Putamen (tissue), 1 donor: ENCODE measurements at places on chromosomes 4 and X.
A peak's percentile ranks its signal among the peaks of the same experiment; 100 is the strongest.

- no peak for DNase-seq
These were observed 386.4 kb upstream of the RPS6KA3 start for GRCh38 chrX:20653070-20653469.

DNA sequence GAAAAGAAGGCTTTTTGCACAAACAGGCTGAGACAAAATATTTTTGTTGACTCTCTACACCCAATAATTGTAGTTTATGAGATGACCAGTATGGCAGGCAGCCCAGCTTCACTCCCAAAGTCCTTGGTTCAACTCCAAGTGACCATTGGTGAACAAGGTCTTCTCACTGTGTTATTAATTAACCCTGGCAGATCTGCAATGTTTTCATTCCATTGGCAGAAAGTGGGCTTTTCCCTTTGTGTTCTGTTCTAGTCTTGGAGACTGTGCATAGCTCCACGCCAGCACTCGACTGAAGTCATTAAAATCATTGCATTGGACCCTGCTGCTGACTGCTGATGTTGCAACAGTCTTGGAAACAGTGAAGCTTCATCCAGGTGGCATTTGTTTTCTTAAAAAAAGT is 277.3 kb upstream of the HAND2 start:
- DNase-seq = peak; percentile 17

- no peak for DNase-seq
These were observed 43.7 kb downstream of the TASL start for GRCh38 chrX:30533835-30534234.

- no peak for DNase-seq
These were observed 57.5 kb downstream of the PCDH18 start for GRCh38 chr4:137474711-137475301.

DNA sequence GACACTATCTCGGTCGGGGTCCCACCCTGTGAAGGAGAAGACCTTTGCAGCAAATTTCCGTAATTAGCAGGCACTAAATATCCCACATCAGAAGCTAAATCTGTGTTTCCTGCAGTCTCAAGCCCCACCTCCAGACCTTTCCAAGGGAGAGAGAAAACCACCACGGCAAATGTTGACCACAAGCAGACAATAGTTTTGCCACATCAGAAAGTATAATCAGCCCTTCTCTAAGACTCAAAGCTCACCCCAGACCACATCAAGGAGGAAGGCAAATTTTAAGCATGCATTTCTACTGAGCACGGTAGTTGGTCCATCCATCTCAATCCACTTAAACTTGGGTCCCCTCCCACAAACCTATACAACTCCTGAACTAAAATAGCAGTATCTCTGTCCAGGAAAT is 398.5 kb downstream of the GPM6A start:
- no peak for DNase-seq

- DNase-seq = no peak
These were observed 30.0 kb downstream of the TLR2 start for GRCh38 chr4:153713866-153714646.

- DNase-seq = no peak
These were observed 12.0 kb upstream of the SLC2A9 start for GRCh38 chr4:10033191-10033881.

- DNase-seq = no peak
These were observed 44.3 kb upstream of the TBL1X start for GRCh38 chrX:9420275-9421265.

GRCh38 chr4:100311181-100311580 is 120.9 kb upstream of the DDIT4L start:
- no peak for DNase-seq

- no peak for DNase-seq
These were observed 426.4 kb downstream of the INPP4B start for GRCh38 chr4:142419712-142420111.

- no peak for DNase-seq
These were observed 20.5 kb downstream of the NKX3-2 start for GRCh38 chr4:13523591-13524503.

- DNase-seq = no peak
These were observed 560.5 kb upstream of the PABPC4L start for GRCh38 chr4:134762053-134762452.

DNA sequence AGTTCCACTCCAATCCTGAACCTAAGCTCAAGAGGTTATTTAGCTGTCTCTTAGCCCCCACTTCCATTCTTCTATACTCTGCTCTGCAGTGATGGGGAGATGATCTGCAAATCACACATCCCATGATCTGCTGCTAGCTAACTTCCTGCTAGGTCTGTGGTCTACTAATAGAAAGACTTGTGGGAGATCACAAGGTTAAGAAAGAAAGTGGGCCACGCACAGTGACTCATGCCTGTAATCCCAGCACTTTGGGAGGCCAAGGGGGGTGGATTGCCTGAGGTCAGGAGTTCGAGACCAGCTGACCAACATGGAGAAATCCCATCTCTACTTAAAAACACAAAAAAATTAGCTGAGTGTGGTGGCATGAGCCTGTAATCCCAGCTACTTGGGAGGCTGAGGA is 471.1 kb upstream of the NWD2 start:
- DNase-seq = no peak

DNA sequence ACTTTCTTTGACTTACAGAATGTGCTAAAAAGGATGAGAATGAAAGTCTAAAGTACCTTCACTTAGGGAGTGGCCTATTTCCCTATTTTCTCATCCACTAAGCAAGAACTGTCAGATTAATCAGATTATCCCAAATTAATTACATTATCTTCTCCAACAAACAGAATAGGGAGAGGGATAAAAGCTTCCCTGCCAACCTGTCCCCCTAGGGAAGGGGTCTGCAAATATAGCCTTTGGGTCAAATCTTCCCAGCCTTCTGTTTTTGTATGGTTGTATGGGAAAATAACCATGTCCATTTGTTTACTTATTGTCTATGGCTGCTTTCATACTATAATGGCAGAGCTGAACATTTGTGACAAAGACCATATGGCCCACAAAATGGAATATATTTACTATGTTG is 57.1 kb upstream of the USP38 start:
- no peak for DNase-seq

- no peak for DNase-seq
These were observed 39.3 kb upstream of the TXK start for GRCh38 chr4:48173056-48173991.

DNA sequence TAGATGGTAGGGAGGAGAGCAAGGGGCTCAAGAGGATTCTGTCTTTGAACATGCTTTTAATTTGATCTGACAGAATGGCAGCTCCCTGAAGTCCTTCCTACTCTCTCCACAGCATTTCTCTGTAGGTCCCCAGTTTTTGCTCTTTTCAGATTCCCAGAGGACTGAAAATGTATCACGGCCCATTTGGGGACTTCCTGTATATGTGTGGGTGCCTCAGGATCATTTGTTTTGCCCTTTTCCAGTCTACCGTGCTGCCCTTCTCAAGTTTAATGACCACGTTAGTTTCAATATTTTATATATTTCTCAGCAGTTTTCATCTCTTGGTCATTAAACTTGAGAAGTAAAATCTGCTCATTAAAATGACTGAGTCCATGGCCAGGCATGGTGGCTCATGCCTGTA is 2.3 kb downstream of the TBC1D1 start:
- no peak for DNase-seq

DNA sequence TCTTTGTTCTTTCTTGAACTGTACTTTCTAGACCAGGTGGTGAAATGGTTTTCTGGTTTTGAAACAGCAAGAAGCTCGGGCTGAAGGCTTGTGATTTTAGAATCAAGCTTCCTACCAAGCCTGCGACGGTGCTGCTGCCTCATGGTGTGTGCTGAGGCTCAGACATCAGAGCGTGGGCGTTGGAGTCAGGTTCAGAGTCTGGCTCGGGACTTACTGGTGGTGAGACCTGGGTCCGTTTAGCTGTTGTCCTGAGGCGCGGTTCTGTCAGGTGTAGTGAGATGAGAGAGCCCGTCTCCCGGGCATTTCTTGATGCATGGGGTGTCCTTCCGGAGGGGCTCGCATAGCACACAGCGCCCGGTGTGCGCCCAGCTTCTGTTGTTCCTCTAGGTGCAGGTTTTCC is 19.7 kb upstream of the TADA2B start:
- no peak for DNase-seq

DNA sequence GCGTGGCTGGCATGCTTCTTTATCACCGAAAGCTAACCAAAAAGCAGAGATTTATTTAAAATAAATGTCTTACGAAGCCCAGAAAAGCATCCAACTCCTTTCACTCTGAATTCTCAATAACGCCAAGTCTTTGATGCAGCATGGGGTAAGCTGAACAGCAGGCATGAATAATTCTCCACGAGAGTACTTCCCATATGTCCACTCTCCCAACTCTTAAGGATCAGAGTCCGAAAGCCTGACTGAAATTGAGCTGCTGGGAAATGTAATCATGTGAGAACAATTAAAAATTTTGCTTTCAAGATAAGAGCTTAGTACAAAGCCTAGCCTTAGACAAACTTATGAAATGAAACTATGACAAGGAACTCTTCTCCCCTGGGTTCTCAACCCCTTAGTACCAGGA is 7.5 kb upstream of the SLC39A8 start:
- no peak for DNase-seq

- no peak for DNase-seq
These were observed 336.2 kb downstream of the SLC7A11 start for GRCh38 chr4:137905930-137906329.

DNA sequence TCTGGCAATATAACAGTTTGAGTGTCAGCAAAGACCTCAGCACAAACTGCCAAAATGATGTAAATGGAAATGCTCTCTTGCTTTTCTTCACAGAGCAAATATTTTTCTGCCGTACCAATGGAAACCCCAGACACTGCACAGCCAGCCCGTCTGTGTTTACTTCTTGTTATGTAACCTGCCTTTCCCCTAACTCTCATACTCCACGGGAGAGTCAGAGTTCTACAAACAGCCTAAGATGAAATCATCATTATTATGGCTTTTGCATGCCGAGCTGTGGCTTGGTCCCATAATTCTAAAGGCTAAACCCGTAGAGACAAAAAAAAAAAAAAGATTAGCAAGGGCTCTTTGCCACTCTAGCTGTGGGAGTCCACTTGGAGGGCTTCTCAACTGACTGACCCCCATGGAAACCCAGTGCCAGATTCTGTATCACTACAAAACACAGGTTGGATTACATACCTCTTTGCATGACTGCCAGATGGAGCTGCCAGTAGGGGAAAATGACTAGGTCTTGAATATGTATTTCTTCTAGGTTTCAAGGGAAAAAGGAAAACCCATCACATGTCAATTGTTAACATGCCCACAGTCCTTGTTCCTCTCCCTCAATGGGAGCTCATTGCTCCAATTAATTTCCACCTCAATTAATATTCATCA is 197.2 kb upstream of the CNKSR2 start:
- DNase-seq = no peak

GRCh38 chr4:36872679-36873078 is 371.9 kb upstream of the NWD2 start:
- DNase-seq = no peak

DNA sequence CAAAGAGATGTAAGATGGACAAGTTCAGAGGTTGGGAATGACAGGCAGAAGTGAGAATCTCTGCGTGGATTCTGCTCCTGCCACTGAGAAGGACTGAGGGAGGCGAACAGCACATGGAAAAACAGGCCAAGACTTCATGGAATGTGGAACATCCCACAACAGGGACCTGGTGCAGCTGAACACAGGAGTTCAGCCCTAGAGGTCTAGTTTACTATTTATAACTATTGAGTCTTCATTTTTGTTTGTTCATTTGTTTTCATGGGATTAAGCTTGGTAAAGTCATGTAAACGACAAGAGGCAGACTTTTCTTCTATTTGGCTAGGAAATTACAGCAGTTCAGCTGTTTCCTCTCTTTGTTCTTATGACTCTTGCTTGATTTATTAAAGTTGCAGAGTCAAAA is 234.5 kb downstream of the MAML3 start:
- DNase-seq = peak; percentile 7

GRCh38 chrX:13153796-13154195 is 109.4 kb upstream of the FAM9C start:
- DNase-seq = no peak

GRCh38 chrX:118745570-118745969 is 18.2 kb downstream of the IL13RA1 start:
- no peak for DNase-seq

- no peak for DNase-seq
These were observed 26.5 kb downstream of the HS3ST1 start for GRCh38 chr4:11402192-11402591.

GRCh38 chr4:181258569-181258968 is 984.6 kb upstream of the TENM3 start:
- no peak for DNase-seq

GRCh38 chrX:152165033-152165743 is 26.8 kb upstream of the MAGEA10 start:
- no peak for DNase-seq

- DNase-seq = no peak
These were observed 175.6 kb upstream of the RBPJ start for GRCh38 chr4:26145212-26145611.

- DNase-seq = no peak
These were observed 38.0 kb downstream of the CTBP1 start for GRCh38 chr4:1210971-1211370.

GRCh38 chrX:21509912-21510311 is 135.7 kb downstream of the CNKSR2 start:
- no peak for DNase-seq

GRCh38 chrX:153245288-153245731 is 66.2 kb downstream of the MAGEA1 start:
- no peak for DNase-seq

- no peak for DNase-seq
These were observed 27.8 kb downstream of the ADD1 start for GRCh38 chr4:2871466-2871865.

GRCh38 chrX:39293203-39293602 is 491.9 kb downstream of the MID1IP1 start:
- no peak for DNase-seq

DNA sequence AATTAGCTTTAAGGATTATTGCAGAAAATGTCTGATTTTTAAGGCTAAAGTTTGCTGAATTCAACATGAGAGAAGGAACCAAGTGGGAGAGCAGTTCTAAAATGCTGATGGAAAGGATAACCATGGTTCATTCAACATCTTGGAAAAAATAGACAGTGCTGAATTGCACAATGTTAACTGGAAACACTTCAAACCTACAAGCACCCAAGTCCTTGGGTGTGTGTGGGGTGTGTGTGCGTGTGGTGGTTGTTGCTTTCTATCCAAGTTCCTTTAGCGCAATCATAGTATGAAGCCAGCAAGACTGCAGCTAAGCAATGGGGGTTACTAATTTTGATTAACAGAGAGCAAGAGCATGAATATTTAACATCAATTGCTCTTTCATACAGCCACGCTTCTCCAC is 29.3 kb upstream of the SCOC start:
- peak; percentile 39 for DNase-seq

DNA sequence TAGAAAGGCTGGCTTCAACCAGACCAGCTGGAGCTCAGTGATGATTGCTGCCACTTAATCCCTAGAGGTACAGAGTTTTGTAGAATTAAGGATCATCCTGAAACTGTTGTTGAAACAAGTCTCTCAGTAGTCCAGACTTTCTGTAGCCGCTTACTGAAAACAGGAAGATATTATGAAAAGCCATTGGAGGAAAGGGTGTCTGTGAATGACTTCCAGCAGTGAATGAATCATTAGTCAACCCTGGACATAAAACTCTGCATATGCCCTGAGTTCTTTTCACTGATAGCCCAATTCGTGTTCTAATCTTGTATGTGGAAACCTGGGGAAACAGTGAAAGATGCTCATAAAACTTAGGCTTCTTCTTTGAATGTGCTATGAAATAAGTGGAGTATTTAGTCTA is 14.8 kb downstream of the HOPX start:
- no peak for DNase-seq

- DNase-seq = no peak
These were observed 389.2 kb upstream of the F9 start for GRCh38 chrX:139141370-139141769.
